ENCODE measurements at places on chromosomes 12 and 14.

DNA sequence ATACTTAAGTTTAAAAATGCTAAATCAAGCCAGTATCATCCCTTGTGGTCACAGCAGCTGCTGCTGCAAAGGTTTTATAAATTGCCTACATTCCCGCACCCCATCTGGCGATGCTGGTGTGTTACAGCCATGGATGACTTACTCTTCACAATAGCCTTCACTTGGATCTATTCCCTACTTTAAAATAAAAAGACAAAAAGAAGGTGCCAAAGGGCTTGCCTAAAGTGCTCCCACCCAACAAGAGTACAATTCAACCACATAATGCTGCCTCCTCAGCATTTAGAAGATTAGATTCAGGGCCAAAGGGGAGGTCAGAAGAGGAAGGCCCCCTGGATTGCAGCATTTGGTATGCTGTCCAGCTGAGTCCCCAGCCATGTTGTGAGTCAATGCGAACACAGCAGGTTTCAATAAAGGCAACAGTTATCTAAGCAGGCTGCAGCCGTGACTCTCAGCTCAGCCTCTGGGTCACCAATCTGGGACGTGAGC lies 176.1 kb downstream of the DAD1 start:
- DNase-seq: no peak

DNA sequence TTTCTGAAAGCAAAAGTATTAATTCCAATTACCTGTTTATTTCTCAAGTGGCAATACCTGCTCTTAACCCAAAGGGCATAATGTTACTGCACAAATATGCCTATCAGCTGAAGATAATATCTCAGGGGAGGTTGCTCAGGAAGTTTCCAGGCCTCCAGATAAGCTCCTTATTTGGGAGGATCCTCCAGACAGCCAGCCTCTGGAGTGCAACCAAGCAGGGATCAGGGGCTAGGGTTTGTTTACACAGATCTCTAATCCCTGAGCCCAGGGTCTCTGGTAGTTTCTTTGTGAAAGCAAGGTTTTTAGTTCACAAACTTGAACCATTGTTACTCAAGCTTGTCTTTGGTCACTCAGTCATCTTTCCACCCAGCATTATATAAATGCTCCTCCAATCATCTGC lies 124.4 kb downstream of the SLC38A4 start:
- DNase-seq: no peak

DNA sequence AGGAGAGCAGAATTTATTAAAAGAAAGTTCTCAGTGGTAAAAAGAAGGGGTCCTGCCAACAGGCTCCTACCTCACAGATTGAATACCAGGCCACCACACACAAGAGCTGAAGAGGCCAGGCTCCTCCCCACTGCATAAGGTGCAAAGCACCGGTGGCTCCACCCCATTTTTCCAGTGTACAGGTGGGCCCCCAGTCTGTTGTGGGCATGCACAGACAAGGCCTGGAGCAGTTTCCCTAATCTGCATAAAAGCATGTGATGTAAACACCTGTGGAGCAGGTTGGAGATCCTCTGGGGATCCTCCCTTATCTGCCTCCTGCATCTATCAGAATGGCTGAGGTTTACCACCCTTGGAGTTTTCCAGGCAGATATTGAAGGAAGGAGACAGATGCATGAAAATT lies 45.7 kb upstream of the PDZRN4 start:
- DNase-seq: no peak

- DNase-seq: no peak
Observed at GRCh38 chr12:122643207-122643805, 59.9 kb downstream of the HCAR2 start.

GRCh38 chr14:33879684-33880286 lies 71.1 kb downstream of the EGLN3 start:
- DNase-seq: no peak

GRCh38 chr14:62322216-62322615 lies 560.0 kb downstream of the SNAPC1 start:
- no peak for DNase-seq

DNA sequence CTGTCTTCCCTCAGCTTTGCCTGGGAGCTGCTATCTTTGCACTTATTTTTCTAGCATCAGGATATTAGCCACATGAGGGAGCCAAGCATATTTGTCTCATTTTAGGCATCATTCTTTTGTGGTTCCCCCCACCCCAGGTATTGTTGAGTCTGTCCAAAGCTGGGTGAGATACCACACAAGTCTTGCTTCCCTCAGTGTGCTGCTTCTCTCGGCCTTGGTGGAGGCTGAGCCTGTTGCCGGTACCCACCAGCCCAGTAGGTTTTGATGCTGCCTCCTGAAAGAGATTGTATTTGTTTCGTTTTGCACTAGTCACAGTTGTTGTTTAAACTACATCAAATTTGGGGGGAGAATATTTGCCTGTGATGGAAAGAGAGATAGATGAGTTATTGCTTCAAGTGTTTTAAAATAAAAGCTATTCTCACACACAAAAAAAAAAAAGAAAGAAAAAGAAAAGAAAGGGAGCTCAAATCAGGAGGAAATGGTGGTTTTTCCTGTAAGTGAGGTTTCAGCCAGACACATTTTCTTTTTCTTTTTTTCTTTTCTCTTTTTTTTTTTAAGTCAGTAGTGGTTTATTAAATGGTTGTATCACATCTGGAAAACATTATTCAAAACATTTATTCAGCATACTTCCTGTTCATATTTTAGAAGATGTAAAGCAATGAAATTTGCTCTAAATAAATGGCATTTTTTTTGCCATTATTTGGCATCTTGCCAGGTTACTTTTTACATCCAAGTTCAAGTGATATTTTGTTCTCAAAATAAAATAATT lies 58.5 kb downstream of the SLC4A8 start:
- DNase-seq: no peak

Measured in cortex of kidney (tissue), 1 donor.